Aorta (tissue), 5 donors: ENCODE measurements at places on chromosomes 2 and 18.

- no peaks in the 10 kb centered on the region for H3K27me3 ChIP-seq
- H3K27ac ChIP-seq: no peak overlapping the region
- H3K4me1 ChIP-seq: no peaks in the 10 kb centered on the region
- DNase-seq: no peak
- no peak overlapping the region for H3K4me3 ChIP-seq
- no peaks in the 10 kb centered on the region for H3K36me3 ChIP-seq
These were observed 22.6 kb upstream of the PGAP1 start for GRCh38 chr2:196949116-196949515.

DNA sequence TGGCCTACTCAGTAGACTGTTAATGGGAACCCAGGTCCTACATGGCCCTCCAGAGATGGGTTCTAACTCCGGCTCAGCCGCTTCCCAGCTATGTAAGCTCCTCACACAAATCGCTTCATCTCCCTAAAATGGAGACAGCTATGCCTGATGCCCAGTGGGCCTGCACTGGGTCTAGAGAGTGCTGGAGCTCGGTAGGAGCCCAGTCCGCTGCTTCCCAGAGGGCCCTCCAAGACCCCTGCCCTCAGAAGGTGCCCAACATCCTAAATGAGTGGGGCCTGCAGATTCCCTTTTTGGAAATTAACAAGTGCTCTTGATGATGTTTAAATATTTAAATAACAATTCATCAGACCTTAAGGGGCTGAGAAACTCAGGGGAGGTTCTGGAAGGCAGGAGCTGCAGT, 47.1 kb downstream of the HS1BP3 start:
- no peaks in the 10 kb centered on the region for H3K27me3 ChIP-seq
- DNase-seq: peak; percentile 42
- no peak overlapping the region for H3K4me3 ChIP-seq

DNA sequence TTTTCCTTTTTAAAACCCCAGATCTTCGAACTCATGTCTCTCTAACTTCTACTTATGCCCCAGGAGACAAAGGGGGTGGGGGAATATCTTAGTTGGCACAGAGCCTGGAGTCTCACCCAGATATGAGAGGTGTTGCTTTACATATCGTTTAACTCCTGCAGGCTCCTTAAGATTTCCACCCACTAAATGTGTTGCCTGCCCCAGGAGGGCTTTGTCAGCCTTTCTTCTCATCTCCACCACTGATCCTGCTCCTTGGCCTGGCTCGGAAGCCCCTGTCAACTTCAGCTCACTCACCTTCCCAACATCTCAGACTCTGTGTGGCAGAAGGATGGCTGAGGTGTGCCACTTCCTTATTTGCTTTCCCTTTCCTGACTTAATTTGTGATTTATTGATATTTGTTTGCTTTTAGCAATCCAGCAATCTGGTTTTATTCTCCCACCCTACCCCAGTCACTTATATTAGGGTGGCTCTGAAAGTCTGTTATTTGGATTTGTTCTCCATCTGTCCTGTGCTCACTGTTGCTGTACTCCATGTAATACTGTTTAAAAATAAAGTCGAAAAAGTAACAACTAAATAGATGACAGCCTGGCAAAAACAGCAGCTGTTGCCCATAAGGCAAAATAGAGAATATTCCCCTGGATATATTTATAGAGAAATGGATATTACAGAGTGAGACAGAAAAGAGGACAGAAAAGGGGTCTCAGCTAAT, 200.6 kb downstream of the ZBTB7C start:
- H3K4me1 ChIP-seq: no peaks in the 10 kb centered on the region
- no peak overlapping the region for H3K27ac ChIP-seq
- H3K27me3 ChIP-seq: no peaks in the 10 kb centered on the region
- no peaks in the 10 kb centered on the region for H3K36me3 ChIP-seq
- DNase-seq: no peak

- H3K4me3 ChIP-seq: no peak overlapping the region
- H3K36me3 ChIP-seq: no peaks in the 10 kb centered on the region
- DNase-seq: peak; percentile 56
- H3K4me1 ChIP-seq: no peaks in the 10 kb centered on the region
These were observed 118.7 kb upstream of the NRP2 start for GRCh38 chr2:205563646-205564045.

DNA sequence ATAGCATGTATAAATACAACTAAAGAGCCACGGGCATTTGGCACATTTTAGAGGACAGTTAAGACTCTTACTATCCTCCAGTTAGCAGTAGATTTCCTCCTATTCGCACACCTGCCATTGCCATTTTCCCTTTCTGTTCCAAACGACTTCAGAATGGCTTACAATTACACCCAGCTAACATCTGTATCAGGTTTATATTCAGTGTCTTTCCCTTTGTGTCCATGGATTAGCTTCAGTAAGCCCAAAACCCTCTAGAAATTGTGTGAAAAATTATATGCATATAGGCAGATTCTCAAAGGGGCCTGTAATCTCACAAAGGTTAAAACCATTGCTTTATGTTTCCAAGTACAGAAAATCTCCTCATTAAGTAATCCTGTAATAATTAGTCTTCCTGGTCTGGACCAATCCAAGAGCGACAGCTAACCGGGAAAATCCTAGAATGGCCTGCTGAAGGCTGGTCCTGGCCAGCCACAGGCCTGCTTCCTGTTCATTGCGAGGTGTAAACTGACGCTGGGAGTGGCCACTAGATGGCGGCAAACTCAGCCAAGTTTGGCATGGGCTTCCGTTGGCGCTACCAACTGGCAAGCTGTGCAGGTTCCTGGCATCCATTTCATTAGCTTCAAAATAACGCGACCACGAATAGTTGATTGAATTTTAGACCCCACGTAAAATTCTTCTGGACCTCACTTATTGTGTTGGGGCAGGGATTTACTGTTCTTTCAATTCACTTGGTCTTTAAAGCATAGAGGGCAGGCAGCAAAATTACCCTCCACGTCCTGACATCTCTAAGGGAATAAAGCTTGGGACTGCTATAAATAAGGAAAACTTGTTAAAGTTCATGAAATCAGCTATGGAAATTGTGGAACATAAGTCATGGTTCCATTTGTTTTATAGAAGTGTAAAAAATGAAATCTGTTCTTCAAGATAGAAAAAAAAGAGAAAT, 17.1 kb downstream of the ARHGAP25 start:
- no peaks in the 10 kb centered on the region for H3K27me3 ChIP-seq
- H3K27ac ChIP-seq: no peak overlapping the region
- peak; percentile 97 for DNase-seq

GRCh38 chr2:101942851-101943250, 48.9 kb upstream of the IL1R2 start:
- H3K4me3 ChIP-seq: no peak overlapping the region
- H3K36me3 ChIP-seq: no peaks in the 10 kb centered on the region
- DNase-seq: no peak

- H3K4me3 ChIP-seq: no peak overlapping the region
- H3K4me1 ChIP-seq: no peaks in the 10 kb centered on the region
- H3K27ac ChIP-seq: no peak overlapping the region
- H3K36me3 ChIP-seq: no peaks in the 10 kb centered on the region
These were observed 255.8 kb upstream of the SLC14A2 start for GRCh38 chr18:45359275-45360009.

- H3K36me3 ChIP-seq: no peaks in the 10 kb centered on the region
- no peak for DNase-seq
- H3K27me3 ChIP-seq: no peaks in the 10 kb centered on the region
- no peak overlapping the region for H3K4me3 ChIP-seq
- no peaks in the 10 kb centered on the region for H3K4me1 ChIP-seq
These were observed 2.4 kb upstream of the CNNM3 start for GRCh38 chr2:96813656-96814055.

DNA sequence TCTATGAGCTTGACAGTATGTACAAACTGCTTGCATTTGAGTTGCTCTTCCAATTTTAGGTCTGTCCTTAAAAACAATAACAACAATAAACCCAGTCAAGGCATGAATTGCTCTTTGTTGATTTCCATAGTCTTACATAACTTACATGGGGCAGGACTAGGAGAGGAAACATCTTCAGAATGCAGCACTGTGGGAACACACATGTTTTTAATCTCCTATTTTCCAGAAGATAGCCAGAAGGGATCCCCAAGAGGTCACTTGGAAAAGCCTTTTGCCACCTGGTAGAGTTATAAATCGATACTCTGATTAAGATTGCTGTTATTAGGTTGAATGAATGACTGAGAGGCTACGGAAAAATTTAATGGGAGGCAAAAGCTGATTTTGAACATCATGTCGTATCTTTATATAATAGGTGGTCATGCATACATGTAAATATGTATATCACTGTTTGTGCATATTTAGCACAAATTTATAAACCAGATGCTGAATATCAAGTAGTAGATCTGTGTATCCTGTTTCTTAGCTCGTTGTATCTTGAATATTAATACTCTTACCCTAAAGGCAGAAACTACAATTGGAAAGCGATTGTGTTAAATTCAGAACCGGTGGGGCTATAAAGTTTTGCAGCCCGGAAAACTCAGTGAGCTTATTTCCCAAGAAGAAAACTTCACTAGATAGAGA, 479.4 kb upstream of the TCF4 start:
- H3K36me3 ChIP-seq: no peaks in the 10 kb centered on the region
- peaks cover 2% of the 10 kb centered on the region for H3K4me1 ChIP-seq
- no peak for DNase-seq

- no peak overlapping the region for H3K27ac ChIP-seq
- DNase-seq: peak; percentile 48
- no peak overlapping the region for H3K4me3 ChIP-seq
These were observed 332.8 kb upstream of the UBE2E3 start for GRCh38 chr2:180647621-180648020.

- DNase-seq: no peak
- H3K27me3 ChIP-seq: no peaks in the 10 kb centered on the region
- H3K4me3 ChIP-seq: no peak overlapping the region
- H3K36me3 ChIP-seq: no peaks in the 10 kb centered on the region
- no peak overlapping the region for H3K27ac ChIP-seq
These were observed 384.8 kb upstream of the PKDCC start for GRCh38 chr2:41663056-41663455.

DNA sequence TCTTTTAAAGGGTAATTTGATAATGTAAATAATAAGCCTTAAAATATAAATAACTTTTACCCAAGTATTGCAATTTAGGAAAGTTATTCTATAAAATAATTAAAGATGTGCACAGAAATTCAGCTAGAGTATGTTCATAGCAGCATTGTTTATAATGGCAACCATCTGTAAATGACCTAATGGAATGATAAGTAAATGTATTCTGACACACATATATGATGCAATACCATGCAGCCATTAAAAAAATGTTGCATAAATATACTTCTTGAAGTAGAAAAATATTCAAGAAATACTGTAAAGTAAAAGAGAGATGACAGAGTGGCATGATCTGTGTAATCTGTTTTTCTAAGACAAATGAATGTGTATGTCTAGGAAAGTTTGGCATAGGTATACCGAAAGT, 545.7 kb downstream of the ZEB2 start:
- no peak for DNase-seq
- no peaks in the 10 kb centered on the region for H3K36me3 ChIP-seq
- H3K27me3 ChIP-seq: no peaks in the 10 kb centered on the region
- no peak overlapping the region for H3K4me3 ChIP-seq
- no peak overlapping the region for H3K27ac ChIP-seq
- H3K4me1 ChIP-seq: no peaks in the 10 kb centered on the region

DNA sequence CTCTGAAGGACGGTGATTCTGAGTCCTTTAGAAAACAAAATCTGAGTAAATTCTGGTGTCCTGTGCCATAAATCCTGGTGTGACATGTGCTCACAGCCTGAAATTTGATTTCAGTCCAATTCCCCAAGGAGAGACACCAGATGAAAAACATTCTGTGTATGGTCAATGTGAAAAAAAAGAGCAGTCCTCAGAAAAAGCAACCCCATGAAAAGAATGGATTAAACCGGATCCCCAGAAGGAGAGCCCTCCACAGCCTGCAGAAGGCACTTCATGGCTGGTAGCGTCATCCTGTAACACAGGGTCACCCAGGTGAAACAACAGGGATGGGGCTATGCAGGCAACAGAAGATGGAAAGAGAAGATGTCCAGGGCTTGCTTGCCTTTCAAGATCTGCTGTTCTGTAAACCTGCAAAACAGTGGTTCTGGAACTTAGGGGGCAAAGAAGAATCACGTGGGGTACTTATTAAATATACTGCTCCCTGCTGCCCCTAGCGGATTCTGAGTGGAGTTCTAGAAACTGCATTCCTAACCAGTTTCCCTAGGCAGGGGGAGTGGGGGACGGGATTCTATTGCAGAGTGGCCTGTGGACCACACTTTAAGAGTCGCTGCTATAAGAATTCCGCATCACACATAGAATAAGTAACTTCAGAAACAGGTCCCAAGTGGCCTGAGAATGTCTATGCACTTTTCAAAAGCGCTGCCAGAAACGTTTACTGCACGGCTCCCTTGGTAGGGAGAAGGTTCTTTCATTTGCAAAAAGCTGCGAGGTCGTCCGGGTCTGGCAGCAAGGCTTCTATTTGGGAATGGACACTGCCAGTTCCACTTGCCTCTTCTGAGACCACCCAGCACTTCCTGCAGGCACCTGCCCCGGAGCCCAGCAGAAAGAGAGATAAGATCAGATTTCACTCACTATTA, 118.9 kb upstream of the ARL5A start:
- H3K36me3 ChIP-seq: no peaks in the 10 kb centered on the region
- peak overlapping the region; percentile 84 for H3K27ac ChIP-seq
- H3K27me3 ChIP-seq: no peaks in the 10 kb centered on the region
- H3K4me1 ChIP-seq: peaks cover 12% of the 10 kb centered on the region

DNA sequence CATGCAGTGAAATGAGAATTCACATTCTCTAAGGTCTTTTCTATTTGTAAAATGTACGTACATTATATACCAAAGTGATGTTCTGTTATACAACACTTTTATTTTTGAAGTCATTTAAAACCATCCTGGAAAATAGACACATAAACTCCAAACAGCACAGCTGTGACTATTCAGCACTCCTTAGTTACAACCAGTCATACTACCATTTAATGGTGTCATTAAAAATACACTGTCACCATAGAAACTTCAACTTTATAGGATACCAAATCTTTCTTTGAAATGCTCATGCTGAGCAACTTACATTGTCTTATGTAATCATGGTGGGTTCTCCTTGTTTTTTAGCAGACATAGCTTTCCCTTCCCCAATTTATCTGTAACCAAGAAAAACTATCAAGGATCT, 85.3 kb downstream of the METTL4 start:
- no peak overlapping the region for H3K27ac ChIP-seq
- no peak for DNase-seq
- H3K4me3 ChIP-seq: no peak overlapping the region
- no peaks in the 10 kb centered on the region for H3K4me1 ChIP-seq

GRCh38 chr2:221134718-221135117, 437.4 kb downstream of the EPHA4 start:
- no peaks in the 10 kb centered on the region for H3K36me3 ChIP-seq
- DNase-seq: no peak
- no peak overlapping the region for H3K27ac ChIP-seq
- no peaks in the 10 kb centered on the region for H3K4me1 ChIP-seq
- no peaks in the 10 kb centered on the region for H3K27me3 ChIP-seq
- H3K4me3 ChIP-seq: no peak overlapping the region

GRCh38 chr18:30455741-30456140, 586.8 kb downstream of the DSC3 start:
- H3K27me3 ChIP-seq: no peaks in the 10 kb centered on the region
- H3K4me3 ChIP-seq: no peak overlapping the region
- DNase-seq: no peak
- H3K36me3 ChIP-seq: no peaks in the 10 kb centered on the region
- H3K4me1 ChIP-seq: no peaks in the 10 kb centered on the region
- H3K27ac ChIP-seq: no peak overlapping the region
